Mesenteric fat pad (tissue), 1 donor: ENCODE measurements at places on chromosomes 6 and 20. TPM values are rescaled to one million over a fixed set of nuclear protein-coding genes. Genes with fewer than 3 reads are reported as not detected.

GRCh38 chr20:46164254-46164653 is 46.1 kb downstream of the CD40 start:
- no peak for DNase-seq

GRCh38 chr6:35321091-35321490 is 21.3 kb upstream of the PPARD start:
- no peak for DNase-seq

DNA sequence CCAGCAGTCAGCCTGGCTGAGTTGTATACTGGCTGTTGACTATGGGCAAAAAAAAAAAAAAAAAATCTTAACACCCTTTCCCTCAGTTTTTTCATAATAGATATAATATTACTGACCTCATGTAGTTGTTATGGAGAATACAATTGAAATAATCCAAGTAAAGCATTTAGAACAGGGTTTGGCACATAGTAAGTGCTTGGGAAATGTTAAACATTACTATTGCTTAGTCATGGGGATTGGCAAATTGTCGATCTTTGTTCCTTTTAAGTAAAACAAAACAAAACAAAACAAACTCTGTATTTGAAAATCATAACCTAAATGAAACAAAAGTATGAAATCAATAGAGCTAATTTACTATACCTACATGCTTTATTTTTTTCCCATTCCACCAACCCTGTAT is 458.4 kb downstream of the GRIK2 start:
- no peak for DNase-seq

IDH3B gene
- total RNA-seq = 66.7 TPM

DNA sequence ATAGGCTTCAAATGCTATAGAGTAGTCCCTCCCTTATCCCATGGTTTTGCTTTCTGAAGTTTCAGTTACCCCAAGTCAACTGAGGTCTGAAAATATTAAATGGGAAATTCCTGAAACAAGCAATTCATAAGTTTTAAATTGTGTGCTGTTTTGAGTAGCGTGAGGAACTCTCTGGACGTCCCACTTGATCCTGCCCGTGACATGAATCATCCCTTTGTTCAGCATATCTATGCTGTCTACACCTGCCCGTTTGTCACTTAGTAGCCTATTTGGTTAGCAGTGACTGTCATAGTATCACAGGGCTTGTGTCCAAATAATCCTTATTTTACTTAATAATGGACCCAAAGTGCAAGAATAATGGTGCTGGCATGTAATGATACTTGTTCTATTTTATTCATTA is 5.0 kb downstream of the PCMT1 start:
- DNase-seq = no peak

- DNase-seq = no peak
These were observed 88.5 kb upstream of the PTPN1 start for GRCh38 chr20:50421356-50422340.

DNA sequence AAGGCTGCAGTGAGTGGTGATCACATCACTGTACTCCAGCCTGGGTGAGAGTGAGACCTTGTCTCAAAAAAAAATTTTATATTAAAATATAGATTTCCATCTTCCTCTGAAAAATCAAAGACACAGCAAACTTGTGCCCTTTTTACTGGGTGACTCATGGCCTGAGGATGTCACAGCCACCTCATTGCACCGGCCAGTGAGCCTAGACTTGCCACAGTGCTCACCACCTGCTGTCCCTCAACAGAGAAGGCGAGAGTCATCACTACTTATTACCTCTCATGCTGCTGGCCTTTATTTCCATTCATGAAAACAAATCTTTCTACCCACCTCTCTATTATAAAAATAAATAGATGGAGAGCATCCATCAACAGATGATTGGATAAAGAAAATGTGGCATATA is 295.8 kb downstream of the PREX1 start:
- no peak for DNase-seq

PKHD1 gene
- total RNA-seq = not detected

- DNase-seq = no peak
These were observed 20.2 kb downstream of the ZBTB46 start for GRCh38 chr20:63810730-63811490.

GRCh38 chr6:35294308-35294945 is 3.2 kb upstream of the DEF6 start:
- peak; percentile 68 for DNase-seq

DNA sequence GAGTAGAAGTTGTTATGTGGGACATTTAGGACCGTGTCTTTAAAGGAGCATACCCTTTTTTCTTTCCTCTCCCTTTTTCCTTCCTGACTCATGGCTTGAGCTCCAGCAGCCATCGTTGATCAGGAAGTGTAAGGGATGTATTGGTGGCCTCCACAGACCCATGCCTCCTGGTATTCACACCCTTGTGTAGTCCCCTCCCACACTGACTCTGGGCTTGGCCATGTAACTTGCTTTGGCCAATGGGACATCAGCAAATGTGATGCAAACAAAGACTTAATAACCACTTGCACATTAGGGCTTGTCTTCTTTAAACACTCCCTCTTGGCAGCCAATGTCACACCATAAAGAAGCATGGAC is 18.9 kb upstream of the SLC13A3 start:
- no peak for DNase-seq

PPP1R18 gene
- total RNA-seq = 87.0 TPM

DNA sequence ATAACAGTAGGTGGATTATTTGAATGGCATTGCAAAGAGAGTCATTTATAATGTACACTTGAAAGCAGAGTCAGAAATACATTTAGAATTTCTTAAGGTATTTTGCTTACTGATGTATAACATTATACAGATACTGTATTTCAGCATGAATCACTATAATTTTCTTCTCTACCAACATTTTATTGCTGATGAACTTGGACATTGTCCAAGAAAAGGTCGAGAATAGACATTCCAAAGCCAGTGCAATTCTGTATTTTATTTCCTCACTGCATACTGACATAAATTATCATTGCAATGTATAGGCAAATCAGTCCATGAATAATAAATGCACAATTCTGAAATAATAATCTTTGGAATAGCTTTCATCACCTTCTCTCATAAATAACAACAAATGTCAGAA is 1420.0 kb upstream of the EYS start:
- no peak for DNase-seq

ATP6V1G2 gene
- total RNA-seq = 1.1 TPM

GRCh38 chr6:15058200-15059061 is 187.4 kb upstream of the JARID2 start:
- DNase-seq = no peak

ID4 gene
- 203 TPM for total RNA-seq

GRCh38 chr20:56779452-56780143 is 150.5 kb downstream of the TFAP2C start:
- no peak for DNase-seq

- DNase-seq = no peak
These were observed 65.4 kb upstream of the SLC22A16 start for GRCh38 chr6:110541701-110542309.

GRCh38 chr6:39899554-39900295 is 34.5 kb downstream of the MOCS1 start:
- DNase-seq = peak; percentile 41

DNA sequence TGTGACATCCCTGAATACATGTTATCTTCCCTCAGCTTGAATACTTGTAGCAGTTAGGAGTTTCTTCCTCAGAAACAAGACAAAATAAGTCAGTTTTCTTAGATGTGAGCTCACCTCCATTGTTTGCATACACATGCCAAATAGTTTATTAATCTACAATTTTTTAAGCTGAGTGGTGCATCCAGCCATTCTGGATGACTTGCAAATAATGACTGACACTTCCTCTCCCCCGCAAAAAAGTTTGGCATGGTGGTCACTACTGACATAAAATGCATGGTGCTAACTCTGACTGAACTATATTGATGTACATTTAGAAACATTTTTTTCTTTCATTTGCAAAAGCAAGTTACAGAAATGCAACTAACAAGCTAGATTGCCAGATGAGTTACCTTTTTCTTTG is 55.5 kb downstream of the CYB5R4 start:
- no peak for DNase-seq

- DNase-seq = no peak
These were observed 4.2 kb downstream of the CD2AP start for GRCh38 chr6:47481806-47482205.

- no peak for DNase-seq
These were observed 76.3 kb downstream of the ZMYND8 start for GRCh38 chr20:47280228-47280627.

GRCh38 chr6:133551847-133552341 is 310.7 kb downstream of the EYA4 start:
- no peak for DNase-seq
